Activated naive CD4-positive, alpha-beta T cell treated with anti-CD3 and anti-CD28 coated beads, Interleukin-2, amount 10 ng/mL, durations not matched to agents 5 hours and 36 hours (primary cell): ENCODE measurements at places on chromosomes 16 and 17. TPM values are rescaled to one million over a fixed set of nuclear protein-coding genes. Genes with fewer than 3 reads are reported as not detected.

Gene NLE1
- 22.5 TPM for total RNA-seq

Gene MRC2
- total RNA-seq, result 1.5 TPM

Gene PRAC1
- total RNA-seq, result not detected

Gene ITGAD
- total RNA-seq, result not detected

Gene ARL5C
- not detected for total RNA-seq

Gene SCIMP
- total RNA-seq, result not detected

Gene IL17C
- total RNA-seq, result not detected

Gene CA5A
- not detected for total RNA-seq

Gene TNRC6C
- total RNA-seq, result 42.1 TPM

Gene RAB11FIP4
- total RNA-seq, result 40.2 TPM

Gene RBFOX1
- not detected for total RNA-seq

Gene BIRC5
- total RNA-seq, result 70.0 TPM

Gene EPOP
- 8.9 TPM for total RNA-seq

Gene TBC1D3C
- not detected for total RNA-seq
